ENCODE measurements at places on chromosomes 2 and 18.

GRCh38 chr2:102735416-102736109 is 26.3 kb upstream of the TMEM182 start:
- DNase-seq = no peak

- no peak for DNase-seq
These were observed 141.0 kb upstream of the RAB12 start for GRCh38 chr18:8468191-8468590.

DNA sequence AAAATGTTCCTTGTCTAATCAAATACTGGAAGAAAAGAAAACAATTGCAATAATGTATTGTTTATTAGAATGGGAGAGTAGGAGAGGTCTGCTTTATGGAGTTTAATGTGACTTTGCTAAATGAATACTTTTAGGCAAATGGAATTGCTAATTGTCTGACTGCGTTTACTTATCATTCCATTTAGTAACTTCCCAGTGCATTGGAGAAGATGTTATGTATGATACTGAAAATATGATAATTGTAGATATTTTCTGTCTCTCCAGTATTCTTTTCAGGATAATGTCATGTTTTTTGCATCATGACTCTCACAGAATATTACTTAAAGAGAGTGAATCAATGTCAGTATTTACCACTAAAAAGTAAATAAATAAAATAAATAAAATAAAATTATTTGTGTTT is 8.1 kb upstream of the ERBB4 start:
- DNase-seq = no peak

GRCh38 chr2:135473567-135473966 is 57.5 kb downstream of the ZRANB3 start:
- no peak for DNase-seq
